ENCODE measurements at places on chromosomes 6 and 20. TPM values are rescaled to one million over a fixed set of nuclear protein-coding genes. Genes with fewer than 3 reads are reported as not detected.

PBX2 gene
- 16.3 TPM for total RNA-seq

PTGIS gene
- 0.13 TPM for total RNA-seq

GRCh38 chr6:114747995-114748625 lies 405.3 kb upstream of the HS3ST5 start:
- peak; percentile 33 for DNase-seq

GRCh38 chr6:3036861-3037637 lies 31.2 kb upstream of the RIPK1 start:
- DNase-seq = no peak

GRCh38 chr20:14724468-14724867 lies 387.1 kb upstream of the FLRT3 start:
- no peak for DNase-seq

DNA sequence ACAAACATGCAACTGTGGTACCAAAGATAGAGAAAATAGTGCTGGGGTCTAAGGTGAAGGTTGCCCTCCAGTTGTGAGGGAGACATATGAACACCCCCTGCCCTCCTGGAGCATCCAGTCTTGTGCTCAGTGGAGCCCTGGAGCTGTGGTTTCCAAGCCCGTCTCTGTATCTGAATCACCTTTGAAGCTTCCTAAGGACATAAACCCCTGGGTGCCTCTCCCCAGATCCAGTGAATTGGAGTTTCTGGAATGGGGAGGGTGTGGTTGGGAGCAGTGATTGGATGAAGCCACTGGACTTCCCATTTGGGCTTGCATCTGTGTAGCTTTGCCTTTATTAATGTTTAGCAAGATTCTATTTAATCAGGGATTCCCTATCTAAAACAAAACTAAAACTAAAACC lies 22.4 kb upstream of the E2F3 start:
- DNase-seq = no peak

MUCL3 gene
- total RNA-seq = under 0.01 TPM

DNA sequence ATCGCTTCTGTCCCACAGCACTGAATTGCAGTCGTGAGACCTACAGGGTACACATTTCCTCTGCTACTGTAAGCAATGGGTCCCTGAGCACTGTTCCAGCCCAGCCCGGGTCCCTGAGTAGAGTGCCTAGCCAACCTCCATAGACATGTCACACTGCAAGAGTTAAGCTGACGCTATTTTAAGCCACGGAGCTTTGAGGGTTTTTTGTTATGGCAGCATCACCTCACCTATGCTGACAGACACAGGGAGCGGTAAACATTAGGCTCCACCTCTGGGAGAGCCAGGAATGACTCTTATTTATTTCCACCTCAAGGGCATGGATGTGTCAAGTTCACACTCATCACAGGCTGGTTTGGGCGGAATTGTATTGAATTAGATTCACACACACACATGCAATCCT lies 45.1 kb downstream of the GRM4 start:
- DNase-seq = no peak

- DNase-seq = peak; percentile 83
These were observed 114.1 kb upstream of the HDDC2 start for GRCh38 chr6:125415913-125416312.

CST5 gene
- total RNA-seq = not detected

PROCR gene
- total RNA-seq = 61.3 TPM

SLC26A8 gene
- total RNA-seq = not detected

GRCh38 chr6:16633961-16634360 lies 127.3 kb downstream of the ATXN1 start:
- DNase-seq = no peak

DNA sequence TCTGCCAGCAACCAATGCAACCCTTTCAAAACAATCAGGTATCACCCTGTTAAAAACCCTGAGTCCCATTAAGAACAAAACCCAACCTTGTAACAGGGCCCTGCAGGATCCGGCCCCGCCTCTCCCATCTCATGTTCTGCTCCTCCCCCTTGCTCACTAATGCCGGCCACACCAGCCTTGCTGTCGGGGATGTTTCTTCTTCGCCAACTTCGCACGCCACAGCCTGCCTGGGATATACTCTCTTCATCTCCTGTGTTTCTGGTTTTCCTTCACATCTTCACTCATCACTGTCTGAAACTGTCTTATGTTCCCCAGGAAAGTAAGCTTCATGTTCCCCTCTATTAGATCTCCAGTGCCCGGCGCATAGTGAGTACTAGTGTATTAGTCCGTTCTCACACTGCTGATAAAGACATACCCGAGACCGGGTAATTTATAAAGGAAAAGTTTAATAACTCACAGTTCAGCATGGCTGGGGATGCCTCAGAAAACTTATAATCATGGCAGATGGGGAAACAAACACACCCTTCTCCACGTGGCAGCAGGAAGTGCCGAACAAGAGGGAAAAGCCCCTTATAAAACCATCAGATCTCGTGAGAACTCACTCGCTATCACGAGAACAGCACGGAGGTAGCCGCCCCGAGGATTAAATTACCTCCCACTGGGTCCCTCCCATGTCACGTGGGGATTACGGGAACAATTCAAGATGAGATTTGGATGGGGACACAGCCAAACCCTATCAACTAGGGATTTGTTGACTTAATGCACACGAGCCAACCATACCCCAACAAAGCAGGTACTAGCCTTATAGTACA lies 5.1 kb downstream of the TP53RK start:
- peak; percentile 74 for DNase-seq

GPR6 gene
- not detected for total RNA-seq

DNA sequence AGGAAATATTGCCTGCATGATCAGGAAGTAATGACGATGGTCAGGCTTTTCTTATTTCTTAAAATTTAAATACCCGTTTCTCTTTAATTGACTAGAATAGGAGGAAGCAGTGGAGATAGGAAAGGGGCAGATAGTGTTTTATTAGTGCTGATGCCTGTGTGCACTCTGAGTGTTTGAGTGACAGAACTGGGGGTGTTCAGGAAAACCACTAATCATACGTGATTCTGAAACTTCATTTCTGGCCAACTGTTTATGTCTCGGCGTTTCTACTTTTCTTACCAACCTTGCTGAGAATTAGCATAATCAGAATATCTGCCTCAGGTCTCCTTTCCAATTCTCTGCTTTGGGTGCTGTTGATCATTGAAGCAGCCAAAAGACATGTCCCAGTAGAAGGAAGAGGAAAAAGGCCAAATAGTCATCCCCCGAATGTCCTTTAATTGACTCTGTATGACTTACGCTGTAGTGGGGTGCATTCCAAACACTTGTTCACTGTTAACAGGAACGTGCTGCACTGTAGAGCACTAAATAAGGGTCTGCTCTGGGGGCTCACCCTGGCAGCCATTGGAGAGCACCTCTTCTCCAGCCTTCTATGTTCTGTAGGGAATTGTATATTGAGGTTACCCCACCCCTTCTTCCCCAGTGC lies 152.9 kb downstream of the JARID2 start:
- DNase-seq = no peak

DNA sequence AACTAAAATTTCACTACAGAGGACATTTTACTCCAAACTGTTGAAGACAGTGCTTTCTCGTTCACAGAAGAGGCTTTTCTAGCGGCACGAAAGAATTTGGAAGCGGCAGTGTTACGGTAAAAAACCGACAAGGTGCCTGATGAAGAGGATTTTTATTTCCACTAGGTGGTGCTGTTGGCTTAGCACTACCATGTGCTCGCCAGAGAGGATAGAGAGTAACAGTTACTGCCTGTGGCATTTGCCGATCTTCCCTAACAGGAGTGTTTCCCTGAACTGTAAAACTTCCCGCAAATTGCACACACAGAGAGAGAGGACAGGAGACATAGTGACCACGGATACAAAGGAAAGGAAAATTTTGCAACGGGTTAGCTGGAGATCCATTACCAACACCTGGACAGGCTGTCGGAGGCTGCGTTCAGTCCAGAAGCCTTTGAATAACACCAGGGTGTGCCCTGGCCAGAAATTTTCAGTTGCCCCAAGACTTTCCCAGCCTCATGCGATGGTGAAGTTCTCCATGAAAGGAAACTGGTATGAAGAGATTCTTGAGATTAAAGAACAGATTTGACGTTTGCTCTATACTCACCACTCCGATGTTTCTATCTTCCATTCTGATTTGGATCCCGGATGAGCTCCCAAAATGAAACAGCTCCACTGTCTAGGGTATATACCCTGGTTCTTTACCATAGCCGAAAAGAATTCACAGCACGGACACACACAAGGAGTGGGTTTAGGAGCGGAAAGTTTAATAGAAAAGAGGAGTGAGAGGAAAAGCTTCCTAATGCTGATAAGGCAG lies 48.1 kb downstream of the HLA-DPB1 start:
- peak; percentile 33 for DNase-seq

SLC24A3 gene
- total RNA-seq = under 0.01 TPM

SAPCD1 gene
- total RNA-seq = 1.3 TPM

DNA sequence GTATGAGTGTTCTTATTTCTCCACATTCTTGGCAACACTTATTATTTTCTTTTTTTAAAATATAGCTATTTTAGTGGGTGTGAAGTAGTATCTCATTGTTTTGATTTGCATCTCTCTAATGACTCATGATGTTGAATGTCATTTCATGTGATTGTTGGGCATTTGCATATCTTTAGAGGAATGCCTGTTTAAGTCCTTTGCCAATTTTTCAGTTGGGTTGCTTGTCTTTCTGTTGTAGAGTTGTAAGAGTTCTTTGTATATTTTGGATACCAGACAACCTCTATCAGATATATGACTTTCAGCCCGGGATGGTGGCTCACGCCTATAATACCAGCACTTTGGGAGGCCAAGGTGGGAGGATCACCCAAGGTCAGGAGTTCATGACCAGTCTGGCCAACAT lies 5.1 kb upstream of the POPDC3 start:
- DNase-seq = no peak

DNA sequence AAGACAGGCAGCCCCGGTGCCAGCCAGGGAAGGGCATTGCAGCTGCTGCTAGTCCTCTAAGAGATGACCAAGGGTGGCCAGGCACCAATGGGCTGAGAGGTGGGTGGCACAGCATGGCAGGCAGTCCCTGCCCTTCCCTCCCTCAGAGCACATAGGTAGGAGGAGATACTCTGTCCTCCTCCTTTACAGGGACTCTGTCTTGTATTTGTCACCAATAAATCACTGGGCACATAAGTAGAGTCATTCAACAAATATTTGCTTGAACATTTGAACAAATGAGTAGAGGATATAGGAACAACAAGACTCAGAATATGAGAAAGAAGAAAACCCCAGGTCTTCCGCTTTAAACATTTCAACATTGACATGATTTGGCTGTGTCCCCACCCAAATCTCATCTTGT lies 69.4 kb upstream of the CLDN20 start:
- DNase-seq = no peak

FAM83D gene
- total RNA-seq = 5.1 TPM

DNA sequence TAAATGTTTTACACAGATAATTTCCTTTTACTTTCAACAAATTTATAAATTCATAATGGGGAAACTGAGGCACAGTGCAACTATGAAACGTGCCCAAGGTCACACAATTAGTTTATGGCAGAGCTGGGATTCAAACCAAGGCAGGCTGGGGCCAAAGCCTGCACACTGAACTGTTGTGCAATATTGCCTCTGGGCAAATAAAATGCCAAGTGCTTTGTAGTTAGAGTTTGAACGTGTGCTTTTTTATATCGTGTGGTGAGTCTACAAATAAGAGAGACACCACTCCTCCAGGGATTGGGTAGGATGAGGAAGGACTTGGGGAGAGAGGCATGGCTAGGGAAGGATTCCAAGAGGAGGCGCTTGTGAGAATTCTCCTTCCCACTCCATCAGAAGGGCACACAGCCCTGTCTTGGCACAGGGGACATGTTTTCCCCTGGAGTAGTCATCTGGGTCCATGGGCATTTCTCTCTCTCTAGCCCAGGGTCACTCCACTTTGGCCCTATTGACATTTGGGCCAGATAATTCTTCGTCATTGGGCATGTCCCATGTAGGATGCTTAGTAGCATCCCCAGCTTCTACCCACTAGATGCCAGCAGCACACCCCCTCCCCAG lies 2.8 kb upstream of the CDH22 start:
- peak; percentile 46 for DNase-seq

GRCh38 chr6:54236984-54237383 lies 71.3 kb upstream of the TINAG start:
- DNase-seq = peak; percentile 12

DBNDD2 gene
- total RNA-seq = 18.2 TPM

- peak; percentile 64 for DNase-seq
These were observed 26.0 kb downstream of the TOMM6 start for GRCh38 chr6:41813469-41813868.

ULBP3 gene
- 11.1 TPM for total RNA-seq

DNA sequence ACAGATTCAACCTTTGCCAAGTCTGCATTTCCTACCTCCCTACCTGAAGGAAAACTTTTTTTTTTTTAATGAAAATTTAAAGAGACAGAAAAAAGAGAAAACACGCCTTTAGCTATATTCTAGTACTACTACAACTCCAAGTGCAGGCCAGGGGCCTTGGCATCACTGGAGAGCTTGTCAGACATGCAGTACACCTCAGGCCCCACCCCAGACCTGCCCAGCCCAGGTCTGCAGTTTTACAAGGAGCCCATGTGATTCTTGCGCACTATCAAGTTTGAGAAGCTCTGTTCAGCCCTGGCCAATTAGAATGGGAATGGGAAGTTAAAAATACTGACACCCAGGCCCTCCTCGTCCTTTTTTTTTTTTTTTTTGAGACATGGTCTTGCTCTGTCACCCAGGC lies 85.0 kb downstream of the NFATC2 start:
- DNase-seq = no peak

GGTLC1 gene
- not detected for total RNA-seq

CFB gene
- total RNA-seq = 2.6 TPM

DNA sequence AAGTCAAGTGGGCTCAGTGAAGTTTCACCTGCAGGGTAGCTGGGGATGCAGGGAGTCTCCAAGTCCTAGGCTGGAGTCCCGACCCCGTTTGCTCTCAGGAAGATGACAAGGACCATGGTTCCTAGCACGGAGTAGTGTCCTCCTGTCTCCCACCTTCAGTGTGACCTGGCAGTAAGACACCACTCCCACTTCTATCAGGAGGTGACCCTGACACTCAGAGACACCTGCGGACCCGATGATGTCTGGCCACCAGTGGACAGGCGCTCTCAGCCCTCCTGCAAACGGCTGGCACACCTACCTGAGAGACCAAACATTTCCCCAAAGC lies 1.1 kb downstream of the SOD2 start:
- no peak for DNase-seq

DNA sequence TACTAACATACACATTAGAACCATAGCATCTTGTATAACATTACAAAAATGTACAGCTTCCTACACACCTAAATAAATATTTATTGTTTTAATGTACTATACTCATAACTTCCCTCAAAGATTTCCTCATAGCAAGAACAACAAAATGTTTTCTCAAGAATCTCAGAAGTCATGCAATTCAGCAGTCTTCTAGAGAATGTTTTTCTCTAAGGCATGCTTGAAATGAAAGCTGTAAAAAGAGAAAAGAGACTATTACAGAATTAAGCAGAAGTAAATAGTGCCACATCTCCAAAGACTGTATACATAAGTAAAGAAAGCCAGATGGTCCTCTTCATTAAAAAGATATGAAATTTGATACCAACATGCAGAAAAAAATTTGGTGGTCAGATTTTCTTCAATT lies 672.2 kb downstream of the EPM2A start:
- no peak for DNase-seq

BACH2 gene
- 0.38 TPM for total RNA-seq

DNA sequence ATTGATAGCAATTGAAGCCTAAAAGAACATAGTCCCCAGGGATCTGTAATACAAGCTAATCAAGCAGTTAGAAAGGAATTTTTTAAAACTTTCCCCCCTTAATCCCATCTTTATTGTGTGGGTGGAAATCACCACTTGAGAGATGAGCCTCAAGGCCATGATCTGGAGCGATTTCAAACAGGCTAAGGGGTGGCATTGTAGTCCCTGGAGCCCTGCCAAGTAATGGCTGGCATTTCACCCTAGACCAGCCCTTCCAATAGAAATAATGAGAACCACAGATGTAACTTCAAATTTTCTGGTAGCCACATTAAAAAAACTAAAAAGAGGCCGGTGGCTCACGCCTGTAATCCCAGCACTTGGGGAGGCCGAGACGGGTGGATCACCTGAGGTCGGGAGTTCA lies 46.9 kb downstream of the PRDM1 start:
- DNase-seq = no peak

Measured in bronchial epithelial cell (primary cell).